ENCODE measurements at places on chromosomes 3 and 15. TPM values are rescaled to one million over a fixed set of nuclear protein-coding genes. Genes with fewer than 3 reads are reported as not detected.

GRCh38 chr3:50676031-50676705 lies 1.4 kb downstream of the DOCK3 start:
- DNase-seq, result no peak
- peaks cover 3% of the 10 kb centered on the region for H3K27me3 ChIP-seq
- H3K4me3 ChIP-seq, result no peak overlapping the region
- H3K36me3 ChIP-seq, result no peaks in the 10 kb centered on the region
- H3K4me1 ChIP-seq, result peaks cover 5% of the 10 kb centered on the region

- peaks cover 6% of the 10 kb centered on the region for H3K4me1 ChIP-seq
- no peak for DNase-seq
- no peaks in the 10 kb centered on the region for H3K36me3 ChIP-seq
- no peaks in the 10 kb centered on the region for H3K27me3 ChIP-seq
These were observed 234.8 kb downstream of the PTPRG start for GRCh38 chr3:61796088-61796680.

GRCh38 chr15:94135486-94136147 lies 95.7 kb upstream of the MCTP2 start:
- H3K36me3 ChIP-seq, result no peaks in the 10 kb centered on the region
- no peaks in the 10 kb centered on the region for H3K27me3 ChIP-seq
- H3K4me3 ChIP-seq, result no peak overlapping the region
- H3K27ac ChIP-seq, result no peak overlapping the region

DNA sequence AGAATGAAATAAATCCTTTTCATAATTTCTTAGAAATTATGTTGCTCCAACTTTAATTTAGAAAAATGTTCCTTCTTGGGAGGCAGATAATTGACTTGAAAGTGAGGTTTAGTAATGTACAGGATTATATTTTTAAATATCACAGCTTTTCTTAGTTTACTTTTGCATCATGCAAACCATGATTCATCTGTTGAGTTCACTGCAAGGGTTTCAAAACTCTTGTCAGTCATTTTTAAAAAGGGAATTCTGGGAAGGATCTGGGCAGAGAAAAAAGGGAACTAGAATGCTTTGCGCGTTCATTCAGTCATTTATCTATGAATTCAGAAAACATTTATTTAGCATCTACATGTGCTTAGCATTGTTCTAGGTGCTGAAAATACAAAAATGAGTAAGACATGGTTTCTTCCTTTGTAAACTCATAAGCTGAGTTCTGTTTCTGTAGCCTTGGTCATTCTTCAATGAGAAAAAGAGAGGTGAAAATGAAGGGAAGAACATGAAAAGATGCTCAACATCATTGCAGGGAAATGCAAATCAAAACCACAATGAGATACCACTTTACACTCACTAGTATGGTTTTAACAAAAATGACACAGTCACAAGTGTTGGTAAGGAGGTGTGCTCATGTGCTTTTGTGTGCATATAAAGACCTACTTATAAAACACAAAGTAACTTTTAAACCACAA lies 209.1 kb downstream of the NR1D2 start:
- H3K36me3 ChIP-seq, result no peaks in the 10 kb centered on the region
- no peaks in the 10 kb centered on the region for H3K4me1 ChIP-seq
- no peaks in the 10 kb centered on the region for H3K27me3 ChIP-seq

DNA sequence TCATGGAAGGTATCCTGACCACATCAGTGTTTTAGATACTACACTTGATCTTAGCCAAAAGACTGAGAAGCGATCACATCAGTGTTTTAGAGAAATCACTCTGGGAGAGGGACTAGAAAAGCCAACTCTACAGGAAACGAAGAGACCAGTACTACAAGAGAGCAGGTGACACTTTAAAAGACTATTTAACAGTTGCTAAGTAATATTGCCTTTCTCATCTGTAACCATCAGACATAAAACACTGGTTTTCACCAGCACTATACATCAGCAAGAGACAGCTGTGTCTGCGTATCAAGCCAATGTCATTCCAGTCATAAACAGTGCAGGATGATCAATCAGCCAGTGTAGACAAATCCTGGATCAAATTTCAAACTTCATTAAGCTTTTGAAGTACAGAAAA lies 66.7 kb downstream of the GLB1 start:
- H3K4me3 ChIP-seq, result no peak overlapping the region
- no peaks in the 10 kb centered on the region for H3K36me3 ChIP-seq
- H3K27ac ChIP-seq, result no peak overlapping the region
- DNase-seq, result no peak
- H3K4me1 ChIP-seq, result no peaks in the 10 kb centered on the region

- no peaks in the 10 kb centered on the region for H3K27me3 ChIP-seq
- H3K4me1 ChIP-seq, result no peaks in the 10 kb centered on the region
- no peak overlapping the region for H3K4me3 ChIP-seq
- DNase-seq, result no peak
These were observed 10.4 kb downstream of the CLSTN2 start for GRCh38 chr3:139945386-139945785.

- H3K27ac ChIP-seq, result no peak overlapping the region
- H3K36me3 ChIP-seq, result no peaks in the 10 kb centered on the region
These were observed 1.8 kb upstream of the SRGAP3 start for GRCh38 chr3:9251055-9251786.

- no peak for DNase-seq
- H3K27ac ChIP-seq, result no peak overlapping the region
- no peaks in the 10 kb centered on the region for H3K27me3 ChIP-seq
These were observed 308.3 kb downstream of the LRTM1 start for GRCh38 chr3:54619531-54619930.

DNA sequence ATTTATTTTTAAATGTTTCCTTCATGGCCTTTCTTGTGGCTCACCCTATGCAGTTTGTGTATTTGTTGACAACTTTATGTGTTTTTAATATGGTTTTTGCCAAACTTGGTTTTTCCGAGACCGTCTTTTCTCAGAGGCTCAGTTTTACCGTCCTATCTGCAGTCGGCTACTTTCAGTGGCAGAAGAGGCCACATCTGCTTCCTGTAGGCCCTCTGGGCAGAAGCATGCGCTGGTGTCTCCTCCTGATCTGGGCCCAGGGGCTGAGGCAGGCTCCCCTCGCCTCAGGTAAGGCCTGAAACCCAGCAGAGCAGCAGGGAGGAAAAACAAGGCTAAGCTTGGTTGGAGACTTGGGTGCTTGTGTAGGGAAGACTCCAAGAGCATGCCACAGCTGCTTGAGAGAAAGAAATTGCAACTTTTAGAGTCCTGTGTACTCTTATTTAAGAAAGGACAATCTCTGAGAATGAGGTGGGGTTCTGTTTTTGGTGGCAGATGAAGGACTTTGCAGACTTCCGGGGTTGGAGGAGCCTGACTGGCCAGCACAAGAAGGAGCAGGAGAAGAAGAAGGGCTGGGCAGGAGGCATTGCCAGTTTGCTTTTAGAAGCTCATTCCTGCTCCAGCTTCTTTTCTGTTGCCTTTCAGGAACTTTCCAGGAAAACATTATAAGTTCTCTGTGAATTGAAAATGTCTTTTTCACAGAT lies at the start of gene TIGIT:
Gene TIGIT (plus strand): TSS at position 191 of the 698 bp plus-strand sequence. CDS start 34 bp downstream, at position 225.
- H3K4me3 ChIP-seq, result no peak within 1 kb of the TSS
- DNase-seq, result no peak

The PLCH1 gene
- 0.25 TPM for total RNA-seq

The NEO1 gene
- total RNA-seq, result 21.9 TPM
